ENCODE measurements at places on chromosomes 3 and 15.

- no peak for DNase-seq
Observed at GRCh38 chr3:71817262-71817661, 32.3 kb upstream of the PROK2 start.

DNA sequence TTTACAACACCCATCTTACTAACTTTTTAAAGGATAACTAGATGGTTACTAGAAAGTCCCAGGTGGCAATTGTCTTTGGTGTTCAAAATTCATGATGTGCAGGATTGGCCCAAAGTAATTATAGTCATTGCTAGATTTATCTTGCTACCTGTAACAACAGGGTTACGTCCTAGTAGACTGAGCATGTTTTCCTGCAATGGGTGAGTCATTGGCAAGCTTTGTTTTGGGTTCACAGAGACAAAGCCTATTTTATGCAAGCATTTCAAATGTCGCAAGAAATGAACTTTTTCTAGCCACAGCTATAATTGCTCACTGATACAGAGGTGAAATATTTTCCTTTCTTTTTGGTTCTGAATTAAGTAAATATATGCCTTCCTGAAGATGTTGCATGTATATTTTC is 267.6 kb downstream of the AGBL1 start:
- no peak for DNase-seq

DNA sequence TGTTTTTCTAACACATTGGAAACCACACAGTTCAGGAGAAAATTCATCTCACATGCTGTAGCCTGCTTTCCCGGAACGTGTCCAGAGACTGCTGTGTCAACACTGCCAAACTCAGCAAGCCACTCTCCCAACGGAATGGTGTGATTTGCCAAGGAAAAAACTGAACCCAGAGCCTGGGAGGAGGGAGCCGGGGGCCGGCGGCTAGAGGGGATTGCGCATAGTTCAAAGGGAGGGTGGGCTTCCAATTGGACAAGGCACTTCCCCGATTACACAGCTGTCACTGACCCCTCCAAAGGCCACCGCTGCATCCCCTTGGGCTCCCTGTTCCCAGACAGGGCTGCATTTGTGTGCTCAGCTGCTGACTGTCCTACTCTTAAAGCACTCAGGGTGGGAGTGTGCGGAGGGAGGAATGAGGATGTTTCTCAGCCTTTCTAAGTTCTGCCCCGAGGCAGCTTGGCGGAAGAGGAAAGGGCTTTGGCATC is 256.2 kb downstream of the ZNF621 start:
- peak; percentile 76 for DNase-seq

DNA sequence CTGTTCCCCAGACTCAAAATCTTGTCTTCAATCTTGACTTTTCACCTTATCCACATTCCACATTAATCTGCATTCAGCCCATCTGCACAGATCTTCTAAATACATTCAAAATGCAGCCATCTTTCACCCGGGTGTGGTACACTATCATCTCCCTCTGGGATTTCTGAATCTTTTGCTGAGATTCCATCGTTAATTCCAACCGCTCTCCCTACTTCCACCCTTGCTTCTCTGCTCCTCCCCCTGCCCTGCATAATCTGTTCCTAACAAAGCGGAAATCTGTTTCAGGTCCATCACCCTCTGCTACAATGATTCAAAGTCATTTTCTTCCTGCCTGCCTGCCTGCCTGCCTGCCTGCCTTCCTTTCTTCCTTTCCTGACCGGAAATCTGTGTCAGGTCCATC is 7.9 kb upstream of the GOLGA8B start:
- no peak for DNase-seq

- DNase-seq, result no peak
Observed at GRCh38 chr3:17190353-17191078, 305.8 kb downstream of the PLCL2 start.

Measured in tibial artery (tissue), 4 donors.